ENCODE measurements at places on chromosomes 3 and 15.

DNA sequence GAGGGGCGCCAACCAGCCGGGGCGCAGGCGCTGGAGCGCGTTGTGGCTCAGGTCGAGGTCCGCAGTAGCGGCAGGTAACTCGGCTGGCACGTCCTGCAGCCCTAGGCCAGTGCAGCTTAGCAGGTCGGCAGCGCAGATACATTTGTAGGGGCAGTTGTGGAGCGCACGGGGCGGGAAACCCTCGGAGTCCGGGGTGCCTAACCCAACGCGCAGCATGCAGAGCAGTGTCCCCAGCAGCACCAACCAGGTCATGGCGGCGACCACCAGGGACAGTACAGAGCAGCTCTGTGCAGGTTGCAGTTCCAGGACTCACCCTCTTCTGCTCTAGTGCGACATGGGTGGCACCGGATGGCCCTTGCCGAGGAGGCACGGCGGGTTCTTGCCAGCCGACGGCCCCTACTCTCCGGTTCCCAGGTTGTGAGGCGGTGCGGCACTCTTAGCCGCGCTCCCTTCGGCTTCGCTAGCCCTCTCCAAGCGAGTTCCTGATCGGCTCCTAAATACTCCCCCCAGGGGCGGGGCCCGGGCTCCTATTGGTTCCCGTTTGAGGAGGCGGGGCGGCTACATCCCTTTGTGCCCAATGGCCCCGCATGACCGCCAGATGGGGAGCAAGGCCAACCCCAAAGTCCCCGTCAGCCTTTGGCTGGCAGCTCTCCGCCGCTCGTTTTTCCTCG, at the start of gene AMIGO3:
Gene AMIGO3, minus strand, starts transcription at position 471 of the 671 bp plus-strand sequence. Its CDS starts 219 bp downstream, at position 252.
- DNase-seq: no peak

- DNase-seq: no peak
Measured at GRCh38 chr15:74525945-74526344, 15.1 kb upstream of the ARID3B start.

DNA sequence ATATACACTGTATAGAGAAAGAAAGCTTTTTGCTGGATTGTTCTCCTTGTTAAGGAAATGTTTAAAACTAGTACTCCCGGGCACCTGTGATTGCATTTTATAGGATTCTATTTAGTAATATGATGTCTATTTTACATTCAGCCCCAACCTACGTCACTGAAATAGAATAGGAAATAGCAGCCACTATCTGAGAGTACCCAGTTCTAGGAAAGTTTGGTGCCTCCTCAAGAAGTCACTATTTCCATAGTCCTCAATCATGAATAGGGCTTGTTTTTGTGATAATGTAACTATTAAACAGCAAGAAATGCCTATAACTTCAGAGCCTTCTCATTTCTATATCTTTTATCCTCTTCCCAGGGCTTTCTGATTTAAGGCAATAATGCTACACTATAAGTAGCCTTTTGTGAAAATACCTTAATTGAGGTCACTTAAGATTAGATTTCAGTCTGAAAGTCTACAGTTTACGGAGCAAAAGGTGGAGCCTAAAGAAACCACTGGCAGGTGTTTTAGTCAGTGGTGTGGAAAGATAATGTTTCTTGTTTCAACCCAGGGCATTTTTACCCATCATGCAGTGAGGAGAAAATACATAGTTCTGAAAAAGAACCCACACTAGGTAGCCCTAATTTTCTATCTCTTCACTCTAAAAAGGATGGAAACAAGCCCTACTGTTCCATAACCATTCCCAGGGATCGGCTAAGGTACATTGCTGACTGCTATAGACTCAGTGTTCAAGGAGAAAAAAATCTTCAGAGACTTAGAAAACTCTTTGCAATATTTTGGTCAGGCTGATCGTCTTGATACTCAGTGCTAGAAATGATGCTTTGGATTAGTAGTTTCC, 38.7 kb downstream of the TIGIT start:
- DNase-seq: no peak

DNA sequence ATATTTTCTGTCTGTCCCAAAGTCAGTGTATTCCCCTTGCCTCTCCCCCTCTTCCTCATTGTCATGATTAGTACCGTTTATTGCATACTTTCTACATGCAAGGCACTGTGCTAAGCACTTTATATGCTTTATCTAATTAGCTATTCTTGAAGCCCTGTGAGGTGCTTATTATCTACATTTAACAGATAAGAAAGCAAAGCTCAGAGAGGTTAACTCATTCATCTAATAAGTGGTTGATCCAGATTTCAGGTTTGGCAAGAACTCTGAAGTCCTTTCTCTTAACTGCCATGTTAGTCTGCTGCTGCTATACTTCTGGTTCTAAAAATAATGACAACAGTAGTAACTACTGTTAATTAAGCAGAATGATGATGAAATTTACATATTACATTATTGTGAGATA, 13.5 kb downstream of the IQGAP1 start:
- DNase-seq: no peak

DNA sequence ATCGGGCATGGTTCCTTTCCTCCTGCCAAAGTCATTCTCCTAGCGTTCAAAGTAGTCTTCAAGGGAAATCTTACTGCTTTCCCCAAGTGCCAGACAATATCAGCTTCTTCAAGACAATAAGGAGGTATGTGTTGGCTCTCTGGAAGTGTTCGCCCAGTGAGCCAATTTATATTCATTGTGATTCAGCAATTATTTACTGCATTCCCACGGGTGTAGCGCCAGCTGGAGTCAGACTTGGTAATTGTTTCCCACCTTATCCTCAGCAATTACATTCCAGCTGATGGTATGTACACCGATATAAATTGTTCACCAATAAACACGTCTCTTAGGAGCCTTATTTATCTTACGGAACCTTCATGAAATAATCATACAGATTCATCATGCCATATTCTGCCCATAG, 103.6 kb upstream of the CTNNB1 start:
- DNase-seq: no peak

- DNase-seq: no peak
Measured at GRCh38 chr15:88419830-88420229, 47.4 kb downstream of the MRPL46 start.

- DNase-seq: no peak
Measured at GRCh38 chr15:68683026-68683425, 104.2 kb downstream of the CORO2B start.

- DNase-seq: no peak
Measured at GRCh38 chr3:46303240-46303639, 50.7 kb upstream of the CCR2 start.

- DNase-seq: no peak
Measured at GRCh38 chr3:173255555-173255954, 114.5 kb upstream of the SPATA16 start.

DNA sequence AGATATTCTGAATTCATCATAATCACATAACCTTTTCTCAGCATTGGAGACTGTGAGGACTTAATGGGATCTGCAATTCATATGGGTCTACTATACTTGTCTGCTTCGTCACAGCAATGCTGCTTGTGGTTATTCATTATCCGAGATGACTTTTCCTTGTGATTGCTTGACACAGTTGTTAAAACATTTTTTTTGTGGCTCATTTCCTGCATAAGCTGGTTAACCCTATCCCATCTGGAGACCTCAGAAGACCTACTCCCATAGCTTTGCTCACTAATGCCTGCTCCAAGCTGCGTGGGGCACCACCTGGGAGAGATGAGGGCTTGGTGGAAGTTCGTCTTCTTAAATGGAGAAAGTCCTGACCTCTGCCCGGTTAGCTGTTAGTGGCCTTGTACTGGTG, 360.8 kb downstream of the CHST2 start:
- no peak for DNase-seq

DNA sequence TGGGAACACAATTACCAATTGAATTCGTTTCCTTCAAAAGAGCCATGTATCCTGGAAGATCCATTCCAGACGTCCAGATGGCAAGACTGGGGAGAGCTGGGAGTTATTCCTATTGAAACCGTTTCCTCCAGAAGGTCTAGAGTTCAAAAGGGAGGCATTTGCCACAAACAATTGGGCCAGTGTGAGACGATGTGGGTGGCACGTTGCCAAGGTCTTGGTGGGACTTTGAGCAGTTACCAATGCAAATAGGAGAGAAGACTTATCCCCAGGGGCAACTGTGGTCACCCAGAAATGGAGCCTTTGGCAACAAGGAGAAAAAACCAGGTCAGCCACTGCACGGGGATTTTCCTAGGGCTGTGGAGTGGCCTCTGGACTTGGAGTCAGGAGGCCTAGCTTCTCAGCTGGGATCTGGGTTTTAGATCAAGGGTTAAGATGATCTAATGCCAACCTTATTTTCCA, 29.6 kb upstream of the TLE3 start:
- no peak for DNase-seq

GRCh38 chr15:57640930-57641682, 49.4 kb downstream of the MYZAP start:
- DNase-seq: no peak

- DNase-seq: no peak
Measured at GRCh38 chr3:12436514-12437220, 47.6 kb upstream of the TSEN2 start.

DNA sequence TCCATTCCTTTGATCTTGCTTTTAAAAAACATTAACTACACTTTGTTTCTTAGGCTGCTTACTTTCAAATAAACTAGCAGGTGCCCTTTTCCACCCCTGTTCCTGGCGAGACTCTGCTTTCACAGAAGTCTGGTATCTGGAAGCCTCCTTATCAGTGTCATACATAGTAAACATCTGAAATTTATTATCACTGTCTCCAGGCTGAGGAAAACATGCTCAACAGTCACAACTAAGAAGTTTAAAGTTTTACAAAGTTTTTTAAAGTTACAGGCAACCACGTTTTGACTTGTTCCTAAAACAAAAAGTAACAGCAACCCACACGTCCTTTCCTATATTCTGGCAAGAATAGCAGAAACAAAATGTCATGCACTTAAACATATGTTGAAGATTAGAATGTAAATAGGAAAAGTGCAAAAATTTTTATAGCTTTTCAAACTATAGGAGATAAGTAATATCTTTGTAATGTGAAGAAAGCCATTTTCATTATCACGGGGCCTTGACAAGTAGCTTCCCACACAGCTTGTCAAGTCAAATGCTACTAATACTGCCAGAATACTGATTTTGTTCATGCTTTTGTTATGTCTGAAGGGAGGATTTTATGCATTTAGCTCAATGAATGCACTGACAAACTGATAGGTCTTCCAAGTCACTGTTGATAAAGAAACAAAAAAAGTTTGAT, 275.2 kb upstream of the KCNMB2 start:
- no peak for DNase-seq
